ENCODE measurements at places on chromosomes 7 and 10. TPM values are rescaled to one million over a fixed set of nuclear protein-coding genes. Genes with fewer than 3 reads are reported as not detected.

DNA sequence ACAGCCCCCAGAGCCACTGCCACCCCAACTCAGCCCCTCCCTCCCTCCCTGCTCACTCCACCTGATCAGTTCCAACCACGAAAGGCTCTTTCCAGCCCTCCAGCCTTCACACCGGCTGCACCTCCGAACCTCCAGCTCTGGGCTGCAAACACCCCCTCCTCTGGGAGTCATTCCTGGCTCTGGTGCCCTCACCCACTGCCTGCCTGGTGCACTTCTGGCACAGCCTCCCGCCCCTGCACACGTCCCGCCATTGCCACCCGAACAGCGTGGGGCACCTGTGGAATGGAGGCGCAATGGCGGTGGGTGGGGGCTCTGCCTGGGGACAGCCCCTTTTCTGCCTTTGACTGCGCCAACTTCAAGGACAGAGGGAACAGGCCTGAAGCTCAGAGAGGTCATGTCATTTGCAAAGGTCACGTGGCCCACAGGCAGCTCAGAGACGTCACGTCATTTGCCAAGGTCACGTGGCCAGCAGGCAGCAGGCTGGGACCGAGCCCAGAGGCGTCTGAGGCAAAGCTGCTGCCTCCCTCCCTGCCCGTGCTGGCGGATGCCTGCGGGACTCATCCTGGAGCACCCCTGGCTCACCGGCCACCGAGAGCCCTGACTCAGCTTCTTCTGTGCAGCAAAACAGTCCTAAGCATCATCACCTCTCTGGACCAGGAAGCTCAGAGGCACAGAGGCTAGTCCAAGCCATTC, 76.0 kb upstream of the DNAAF5 start:
- DNase-seq: no peak

DNA sequence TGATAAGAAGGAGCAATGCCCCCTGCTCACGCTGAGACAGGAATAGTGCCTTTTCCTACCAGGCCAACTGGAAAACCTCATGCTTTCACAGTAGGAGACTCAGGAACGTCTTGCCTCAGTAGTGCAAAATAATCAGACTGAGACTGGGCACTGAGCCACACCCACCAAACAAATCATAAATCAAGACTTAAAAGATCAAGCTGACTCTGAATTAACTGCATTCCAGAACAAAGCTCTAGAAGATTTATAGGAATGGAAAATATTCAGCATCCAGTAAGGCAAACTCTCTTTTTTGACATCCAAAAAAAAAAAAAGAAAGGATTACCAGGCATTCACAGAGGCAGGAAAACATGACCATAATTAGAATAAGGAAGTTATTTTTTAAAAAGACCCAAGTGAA, 30.5 kb upstream of the SLC18A3 start:
- no peak for DNase-seq

- DNase-seq: no peak
Measured at GRCh38 chr10:114058297-114058696, 14.6 kb downstream of the ADRB1 start.

The ACTA2 gene
- 12.9 TPM for total RNA-seq
